ENCODE measurements at places on chromosomes 7 and 10.

- no peak for DNase-seq
Measured at GRCh38 chr10:21944727-21945386, 58.7 kb downstream of the DNAJC1 start.

- no peak for DNase-seq
Measured at GRCh38 chr10:89362929-89363328, 14.9 kb upstream of the IFIT1B start.

DNA sequence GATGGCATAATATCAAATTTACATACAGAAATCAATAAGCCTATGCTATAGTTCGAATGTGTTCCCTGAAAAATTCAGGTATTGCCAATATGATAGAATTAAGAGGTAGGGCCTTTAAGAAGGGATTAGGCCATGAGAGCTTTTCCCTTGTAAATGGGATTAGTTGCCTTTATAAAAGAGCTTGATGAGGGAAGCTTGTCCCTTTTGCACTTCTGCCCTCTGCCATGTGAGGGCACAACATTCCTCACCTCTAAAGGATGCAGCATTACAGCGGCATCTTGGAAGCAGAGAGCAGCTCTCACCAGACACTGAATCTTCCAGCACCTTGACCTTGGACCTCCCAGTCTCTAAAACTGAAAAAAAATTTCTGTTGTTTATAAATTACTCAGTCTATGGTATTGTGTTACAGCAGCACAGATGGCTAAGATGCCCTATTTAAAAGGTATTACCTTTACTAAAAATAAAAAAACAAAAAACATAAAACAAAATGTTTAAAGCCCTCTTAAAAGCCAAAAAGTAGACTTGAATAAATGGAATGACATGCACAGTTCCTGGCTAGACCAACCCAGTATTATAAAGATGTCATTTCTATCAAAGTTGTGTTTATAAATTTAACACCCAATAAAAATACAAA is 909.6 kb downstream of the REEP3 start:
- DNase-seq = no peak

DNA sequence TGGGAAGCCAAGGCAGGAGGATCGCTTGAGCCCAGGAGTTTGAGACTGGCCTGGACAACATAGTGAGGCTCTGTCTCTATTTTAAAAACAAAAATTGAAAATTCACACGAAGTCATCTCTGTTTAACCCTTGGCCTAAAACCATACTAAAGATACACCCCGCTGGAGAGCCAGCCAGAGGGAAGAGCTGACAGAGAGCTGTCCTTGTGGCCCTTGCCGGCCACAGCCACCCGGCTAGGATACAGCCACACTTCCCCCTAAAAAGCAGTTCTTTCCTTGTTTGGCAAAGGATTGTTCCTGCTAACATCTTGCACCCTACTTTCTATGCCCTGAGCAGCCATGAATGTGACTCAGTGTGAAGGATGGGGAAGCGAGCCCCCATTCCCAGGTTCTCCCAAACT is 49.6 kb downstream of the SH3PXD2A start:
- no peak for DNase-seq

DNA sequence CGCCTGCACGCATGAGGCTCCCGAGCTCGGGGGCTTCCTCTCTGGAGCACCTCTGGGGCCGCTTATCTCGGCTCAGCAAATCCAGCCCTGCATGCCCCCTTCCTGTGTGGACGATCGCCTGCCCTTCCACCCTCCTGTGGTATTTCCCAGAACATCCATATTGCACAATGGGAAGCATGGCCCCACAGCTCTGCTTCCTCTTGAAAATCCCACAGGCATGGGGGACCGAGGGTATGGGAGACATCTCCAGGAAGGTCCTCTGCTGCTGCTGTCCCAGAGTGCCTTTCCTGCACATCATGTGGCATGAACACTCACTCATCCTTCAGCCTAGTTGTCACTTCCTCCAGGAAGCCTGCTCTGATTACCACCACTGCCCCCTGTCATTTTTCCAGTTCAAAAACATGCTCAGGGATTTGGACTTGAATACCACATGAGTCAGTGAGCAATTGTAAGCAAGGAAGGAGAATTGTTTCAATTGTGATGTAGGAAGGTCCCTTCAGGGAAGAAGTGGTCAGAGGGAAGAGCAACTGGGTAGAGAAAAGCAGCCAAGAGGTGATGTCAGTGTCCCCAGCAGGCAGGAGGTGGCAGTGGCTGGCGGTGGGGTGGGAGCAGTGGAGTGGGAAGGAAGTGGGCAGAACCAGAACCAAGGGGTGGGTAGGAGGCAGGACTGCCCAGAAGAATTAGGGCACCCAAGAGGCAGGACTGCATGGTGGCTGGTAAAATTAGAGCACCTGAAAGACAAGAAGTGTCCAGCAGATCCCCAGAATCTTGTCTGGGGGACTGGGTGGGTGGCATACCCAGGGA is 67.5 kb upstream of the ZMIZ1 start:
- no peak for DNase-seq

- DNase-seq = no peak
Measured at GRCh38 chr7:103944230-103944900, 45.1 kb downstream of the RELN start.

DNA sequence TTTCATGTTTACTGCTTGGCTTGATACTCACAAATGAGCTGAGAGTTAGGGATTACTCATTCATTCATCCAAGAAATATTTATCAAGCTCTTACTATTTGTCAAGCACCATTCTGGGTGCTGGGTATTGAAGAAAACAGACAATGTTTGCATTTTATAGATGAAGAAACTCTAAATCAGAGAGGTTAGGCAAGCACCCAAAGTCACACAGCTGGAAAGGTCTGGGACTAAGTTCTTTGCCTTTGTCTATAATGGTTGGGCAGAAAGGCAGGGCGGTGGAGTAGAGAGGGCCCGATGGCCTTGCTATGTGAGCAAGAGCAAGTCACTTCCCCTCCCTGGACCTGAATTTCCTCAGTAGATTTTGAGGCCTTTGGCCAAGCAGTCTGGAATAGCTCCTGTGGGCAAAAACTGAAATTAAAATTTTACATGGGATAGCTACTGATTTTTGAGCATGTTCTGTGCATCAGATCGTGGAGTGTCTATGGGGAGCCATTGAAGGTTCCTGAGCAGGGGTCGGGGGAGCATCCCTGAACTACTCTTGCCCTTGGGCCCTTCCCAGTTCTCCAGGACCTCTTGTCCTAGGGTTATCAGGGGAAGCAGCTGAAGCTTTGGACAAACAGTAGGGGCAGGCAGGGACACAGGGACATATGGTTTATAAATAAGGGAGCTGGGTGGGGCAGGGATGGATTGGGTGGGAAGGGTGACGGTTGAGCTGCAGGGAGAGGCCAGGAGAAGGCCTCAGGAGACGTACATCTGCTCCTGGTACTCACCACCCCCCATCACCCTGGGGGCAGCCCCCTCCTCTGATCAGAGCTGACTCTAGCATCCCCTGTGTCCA is 23.3 kb downstream of the AQP1 start:
- DNase-seq = no peak

GRCh38 chr7:100371561-100372171 is 1.6 kb upstream of the PILRA start:
- DNase-seq = no peak

- DNase-seq = no peak
Measured at GRCh38 chr10:130743751-130744271, 567.7 kb downstream of the TCERG1L start.

DNA sequence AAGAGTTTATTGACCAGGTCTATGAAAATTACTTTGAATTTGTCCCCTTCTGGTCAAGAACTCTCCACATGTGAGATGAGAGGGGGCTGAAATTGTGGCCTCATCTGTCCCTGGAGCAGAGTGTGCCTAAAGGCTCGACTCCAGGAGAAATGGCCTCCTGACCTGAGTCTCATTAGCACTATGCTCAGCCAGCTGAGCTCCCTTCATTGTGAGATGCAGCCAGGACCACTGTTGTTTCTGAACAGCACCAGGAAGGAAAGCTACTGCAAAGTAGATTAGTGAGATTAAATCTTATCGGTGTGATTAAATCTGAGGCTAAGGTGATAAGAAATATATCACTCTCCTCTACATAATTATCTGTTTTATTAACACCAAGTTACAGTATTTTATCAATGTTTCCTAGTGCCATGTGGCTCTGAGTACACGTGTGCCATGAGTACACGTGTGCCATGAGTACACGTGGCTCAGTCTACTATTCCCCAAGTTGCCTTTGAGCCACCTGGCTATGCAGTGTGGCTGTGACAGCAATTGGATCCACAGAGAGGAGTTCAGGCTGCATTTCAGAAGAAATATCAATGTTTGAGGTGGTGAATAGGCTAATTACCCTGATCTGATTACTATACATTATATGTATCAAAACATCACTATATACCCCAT is 126.9 kb downstream of the IPMK start:
- DNase-seq = no peak

- no peak for DNase-seq
Measured at GRCh38 chr7:94294471-94295131, 100.1 kb upstream of the COL1A2 start.

DNA sequence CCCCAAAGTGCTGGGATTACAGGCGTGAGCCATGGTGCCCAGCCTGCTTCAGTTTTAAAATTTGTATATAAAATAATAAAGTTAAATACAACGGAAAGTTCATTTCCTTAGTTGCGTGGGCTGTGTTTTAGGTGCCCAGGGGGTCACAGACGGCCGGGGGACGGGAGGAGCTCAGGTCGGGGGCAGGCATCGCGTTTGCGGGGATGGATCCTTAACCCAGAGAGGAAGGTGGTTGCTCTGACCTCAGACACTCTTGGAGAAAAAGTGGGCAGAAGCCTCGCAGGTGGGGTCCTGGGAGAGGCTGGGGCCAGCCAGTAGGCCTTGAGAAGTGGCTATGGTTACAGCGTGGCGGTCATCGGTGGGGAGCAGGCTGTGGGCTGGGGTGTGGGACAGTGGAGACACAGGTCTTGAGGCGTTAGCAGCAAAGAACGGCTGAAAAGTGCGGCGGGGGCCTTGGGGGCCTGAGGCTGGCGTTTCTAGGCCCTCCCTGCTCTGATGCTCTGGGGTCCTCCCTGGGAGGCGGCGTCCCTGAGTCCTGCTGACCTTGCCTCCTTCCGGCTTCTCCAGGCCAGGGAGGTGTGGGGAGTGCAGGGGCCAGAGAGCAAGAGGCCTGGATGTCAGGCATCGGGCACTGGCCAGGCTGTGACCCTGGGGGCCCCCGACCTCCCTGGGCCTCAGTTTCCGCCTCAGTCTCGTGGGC is 54.4 kb downstream of the UNCX start:
- no peak for DNase-seq

DNA sequence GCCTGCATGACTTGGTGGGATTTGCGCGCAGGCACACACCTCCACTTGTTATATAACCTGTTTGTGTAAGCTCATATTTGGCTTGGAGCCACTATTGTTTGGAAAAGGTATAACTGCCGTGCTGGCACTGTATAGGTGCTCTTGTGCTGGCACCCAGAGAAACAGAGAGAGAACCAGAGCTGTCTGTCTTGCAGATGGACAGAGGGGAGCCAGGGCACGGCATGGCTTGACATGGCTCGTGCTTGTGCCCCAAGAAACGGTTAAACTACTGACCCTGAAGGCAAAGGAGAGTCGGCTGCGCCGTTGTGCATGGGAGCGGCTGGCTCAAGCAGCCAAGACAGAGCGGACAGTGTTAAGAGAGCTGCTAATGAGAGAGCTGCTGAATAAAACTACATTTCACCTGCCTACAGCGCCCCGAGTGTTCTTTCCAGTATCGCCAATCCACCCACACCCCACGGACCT is 23.2 kb downstream of the RAPGEF5 start:
- DNase-seq = no peak

GRCh38 chr7:45687721-45688120 is 113.6 kb downstream of the ADCY1 start:
- DNase-seq = no peak

GRCh38 chr7:29987811-29988317 is 1.7 kb downstream of the SCRN1 start:
- no peak for DNase-seq

DNA sequence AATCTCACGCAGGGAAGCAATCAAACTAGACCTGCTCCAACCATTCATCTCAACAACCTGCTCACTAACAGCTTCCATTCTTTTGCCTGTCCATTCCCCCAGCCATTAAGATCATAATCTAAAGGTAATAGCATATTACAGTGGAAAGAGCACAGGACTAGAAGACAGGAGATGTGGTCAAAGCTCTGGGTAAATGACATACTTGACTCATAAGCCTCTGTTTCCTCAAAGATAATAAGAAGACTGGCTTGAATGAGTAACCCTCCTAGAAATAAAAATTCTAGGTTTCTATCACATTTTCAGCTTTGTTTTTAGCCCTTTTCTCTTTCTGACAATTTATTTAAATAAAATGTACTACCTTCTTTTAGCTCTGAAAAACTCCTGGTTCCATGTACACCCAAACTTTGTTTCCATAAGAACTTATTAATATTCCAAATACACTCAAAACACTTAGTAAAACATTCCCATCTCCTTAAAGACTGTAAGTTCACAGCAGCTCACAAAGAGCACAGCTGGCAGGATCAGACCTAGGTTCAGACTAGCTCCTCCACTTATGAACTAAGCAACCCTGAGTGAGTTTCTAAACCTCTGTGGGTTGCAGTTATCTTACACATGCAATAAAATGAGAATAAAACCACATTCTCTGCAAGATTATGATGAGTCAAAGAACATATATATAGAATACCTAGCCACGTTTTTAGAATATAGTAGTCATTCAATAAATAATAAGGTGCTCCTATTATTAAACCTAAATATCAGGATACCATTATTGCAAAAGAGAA is 11.6 kb downstream of the FAM204A start:
- DNase-seq = no peak

DNA sequence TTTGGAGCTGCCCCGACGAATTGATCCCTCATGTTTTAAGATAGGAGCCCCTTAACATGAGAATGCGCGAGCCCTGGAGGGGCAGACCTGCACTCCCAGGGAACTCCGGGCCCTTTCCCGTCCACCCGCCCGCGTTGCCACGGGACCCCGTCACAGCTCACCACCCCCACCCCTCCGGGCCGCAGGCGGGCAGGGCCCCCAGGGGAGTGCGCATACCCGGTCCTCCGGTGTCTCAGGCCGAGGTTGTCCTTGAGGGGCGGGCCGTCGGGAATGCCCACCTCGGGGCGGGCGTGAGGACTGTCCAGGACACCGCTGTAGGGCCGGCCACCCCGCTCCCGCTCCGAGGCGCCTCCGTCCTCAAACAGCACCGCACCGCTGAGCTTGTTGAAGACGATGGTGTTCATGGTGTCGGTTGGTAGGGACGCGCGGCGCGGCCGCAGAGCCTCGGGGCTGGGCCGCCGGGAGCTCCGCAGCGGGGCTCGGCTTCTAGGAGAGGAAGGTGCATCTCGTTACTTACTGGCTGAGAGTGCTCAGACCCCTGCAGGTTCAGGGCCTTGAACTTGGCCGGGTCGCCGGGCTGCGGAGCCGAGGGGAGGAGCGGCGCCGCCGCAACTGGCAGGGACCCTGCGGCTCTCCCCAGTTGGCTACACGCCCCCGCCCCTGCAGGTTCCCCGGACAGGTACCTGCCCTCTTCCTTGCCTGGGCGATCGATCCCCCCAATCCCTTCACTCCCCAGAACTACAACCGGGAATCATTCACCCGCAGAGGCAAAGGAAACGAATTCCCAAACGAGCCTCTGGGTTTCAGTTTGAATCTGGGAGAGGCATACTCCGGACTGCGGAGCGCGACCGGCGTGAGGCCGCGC is 2.4 kb downstream of the MKX start:
- no peak for DNase-seq

All from activated CD4-positive, CD25-positive, alpha-beta regulatory T cell (primary cell).